ENCODE measurements at places on chromosomes 1 and 21.

- no peak for DNase-seq
Observed at GRCh38 chr1:38071312-38072256, 25.0 kb upstream of the POU3F1 start.

- DNase-seq, result no peak
Observed at GRCh38 chr1:17839641-17840196, 84.6 kb downstream of the ACTL8 start.

DNA sequence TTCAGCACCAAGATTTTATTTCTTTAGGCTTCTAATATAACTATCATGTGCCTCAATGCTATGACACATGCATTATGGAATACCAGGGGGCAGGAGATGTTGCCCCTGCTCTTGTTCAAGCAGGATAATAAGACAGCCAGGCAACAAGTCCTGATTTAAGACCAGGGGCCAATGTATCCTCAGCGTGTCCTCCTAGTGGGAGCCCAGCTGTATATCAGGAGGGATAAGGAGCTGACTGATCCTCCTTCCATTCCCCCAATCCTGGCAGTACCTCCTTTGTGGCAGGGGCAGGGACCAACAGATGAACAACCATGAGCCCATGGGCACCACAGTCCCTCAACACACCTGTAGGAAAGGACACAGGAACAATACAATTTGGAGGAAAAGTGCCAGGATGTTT lies 29.3 kb downstream of the SORT1 start:
- no peak for DNase-seq

DNA sequence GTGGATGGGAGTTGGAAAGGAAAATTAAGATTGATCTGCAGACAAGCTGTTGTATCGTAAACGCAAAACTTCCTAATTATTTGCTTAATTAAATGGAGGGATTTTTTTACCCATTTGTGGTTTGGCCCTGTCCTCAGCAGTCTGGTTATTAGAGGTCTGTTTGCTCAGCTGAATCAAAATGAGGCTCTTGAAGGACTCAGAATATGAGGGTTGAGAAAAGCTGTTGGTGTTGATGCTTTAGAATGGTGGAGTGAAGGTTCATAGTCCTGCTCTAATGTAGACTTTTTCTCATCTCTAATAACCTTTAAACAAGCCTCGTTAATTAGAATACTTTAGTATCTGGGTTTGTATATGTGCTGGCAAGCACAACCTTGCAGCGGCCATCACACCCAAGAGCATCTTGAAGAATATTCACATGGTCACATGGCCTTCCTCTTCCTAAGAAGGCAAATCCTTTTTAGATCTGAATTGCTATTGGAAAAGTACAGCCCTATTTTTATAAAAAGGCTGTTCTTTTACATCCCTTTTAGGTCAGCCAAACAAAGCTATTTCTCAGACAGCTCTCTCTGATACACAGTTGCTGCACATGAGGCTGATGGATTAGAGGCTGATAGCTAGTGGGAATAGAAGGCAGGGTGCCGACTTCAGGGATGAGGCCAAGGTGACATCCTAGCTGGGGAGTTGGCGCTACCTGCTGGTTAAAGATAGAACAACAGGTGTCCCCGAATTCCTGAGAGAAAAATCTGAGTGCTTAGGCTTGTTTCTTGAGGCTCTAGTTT lies 53.8 kb downstream of the MACF1 start:
- DNase-seq, result no peak

DNA sequence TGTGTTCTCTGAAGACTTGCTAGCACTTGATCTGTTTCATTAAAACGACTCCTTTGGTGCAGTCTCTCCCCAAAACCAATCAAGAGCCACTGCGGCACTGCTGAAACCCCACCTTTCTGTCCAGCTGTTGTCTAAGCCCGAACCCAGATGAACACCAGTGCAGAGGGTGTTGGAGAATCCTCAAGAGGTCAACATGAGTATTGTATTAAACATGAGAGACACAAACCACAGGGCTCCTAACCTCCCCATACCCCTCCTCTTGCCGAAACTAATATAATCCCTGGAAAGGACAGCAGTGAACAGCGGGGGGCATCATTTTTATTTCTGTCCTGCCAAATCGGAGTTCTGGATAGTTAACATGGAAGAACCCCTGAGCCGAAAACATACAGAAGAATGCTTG lies 333.9 kb downstream of the CAMTA1 start:
- no peak for DNase-seq

- DNase-seq, result no peak
Observed at GRCh38 chr1:78419309-78419708, 71.5 kb upstream of the PTGFR start.

DNA sequence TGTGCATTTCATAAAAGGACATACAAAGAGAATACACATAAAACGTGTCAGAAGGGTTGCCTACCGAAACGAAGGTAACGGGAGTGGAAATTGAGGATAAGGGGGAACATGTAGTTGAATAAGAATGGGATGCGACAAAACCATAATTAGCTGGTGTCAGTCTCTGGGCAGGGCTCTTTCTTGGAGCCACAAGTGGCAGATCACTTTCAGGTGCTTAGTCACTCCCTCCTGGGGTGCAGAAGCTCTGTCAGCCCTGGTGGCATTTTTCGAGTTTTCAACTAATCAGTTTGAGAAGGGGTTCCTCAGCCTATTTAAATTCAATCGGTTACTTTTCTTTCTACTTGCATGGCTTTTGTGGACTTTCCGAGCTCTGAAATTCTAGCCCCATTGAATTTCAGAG lies 133.9 kb upstream of the IGSF21 start:
- no peak for DNase-seq

DNA sequence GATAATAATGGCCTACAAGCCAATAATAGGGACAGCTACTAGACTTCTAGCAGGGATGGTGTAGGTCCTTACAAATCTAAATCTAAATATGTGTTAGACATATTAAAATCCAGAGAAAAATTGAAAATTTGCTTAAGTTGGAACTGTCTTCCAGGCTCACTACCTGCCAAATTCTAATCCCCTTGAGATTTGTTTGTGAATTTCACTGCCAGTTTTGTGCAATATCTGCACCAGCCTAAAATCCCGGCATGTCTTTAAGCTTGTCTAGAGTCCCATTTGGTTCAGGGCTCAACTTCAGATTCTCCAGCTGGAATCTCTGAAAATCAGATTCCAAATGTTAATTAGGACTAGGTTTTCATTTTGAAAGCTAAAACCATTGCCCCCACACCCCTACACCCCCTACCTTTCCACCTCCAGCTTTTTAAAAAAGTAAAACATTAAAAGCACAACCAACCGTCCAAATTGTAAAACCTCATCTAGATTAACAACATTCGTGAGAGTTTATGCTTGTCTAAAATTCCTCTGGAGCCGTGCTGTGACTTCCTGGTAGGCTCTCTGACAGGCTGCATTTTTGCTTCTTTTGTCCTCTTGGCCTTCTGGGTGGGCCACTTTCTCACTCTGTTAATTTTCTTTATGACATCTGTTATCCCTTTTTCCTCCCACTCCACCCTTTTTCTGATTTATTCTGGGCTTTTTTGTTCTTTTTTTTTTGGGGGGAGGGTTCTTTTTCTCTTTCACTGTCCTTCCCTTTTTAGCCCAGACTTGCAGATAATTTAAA lies 348.7 kb downstream of the PAPPA2 start:
- no peak for DNase-seq

- no peak for DNase-seq
Observed at GRCh38 chr1:167922023-167922422, 8.1 kb upstream of the ADCY10 start.

DNA sequence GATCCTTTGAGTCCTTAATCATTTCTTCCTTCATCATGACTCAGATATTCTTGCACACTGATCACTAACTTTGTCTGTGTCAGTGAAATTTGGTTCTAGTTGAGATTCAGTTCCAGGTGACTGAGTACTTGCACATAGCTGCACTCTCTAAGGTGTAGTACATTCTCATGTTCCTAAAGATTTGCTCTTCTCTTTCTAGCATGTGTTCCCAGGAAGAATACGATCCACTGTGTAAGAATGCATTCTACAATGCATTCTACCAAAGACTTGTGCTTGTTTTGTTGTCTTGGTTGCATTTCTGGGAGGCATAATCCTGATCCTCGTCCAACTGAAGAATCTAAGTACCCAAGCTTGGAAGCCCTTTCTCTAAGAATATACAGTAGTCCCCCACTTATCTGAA lies 104.3 kb upstream of the CDC42BPA start:
- no peak for DNase-seq

DNA sequence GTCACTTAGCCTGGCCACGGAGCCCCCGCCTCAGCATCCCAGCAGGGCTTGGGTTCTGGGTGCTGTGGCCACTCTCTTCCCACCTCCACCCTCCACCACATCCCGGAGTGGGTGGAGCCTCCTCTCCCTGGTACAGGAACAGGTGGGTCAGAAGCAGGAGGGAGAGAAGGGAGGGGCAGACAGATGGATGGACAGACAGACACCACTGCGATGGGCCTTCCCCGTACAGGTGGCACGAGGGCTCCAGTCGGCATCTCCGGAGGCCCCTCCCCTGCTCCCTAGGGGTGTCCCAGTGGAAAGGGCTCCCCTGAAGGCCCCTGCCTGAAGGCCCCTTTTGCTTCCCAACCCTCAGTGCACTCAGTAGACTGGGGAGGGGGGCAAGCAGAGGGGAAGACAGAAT lies 96.9 kb upstream of the TARDBP start:
- no peak for DNase-seq

- DNase-seq, result no peak
Observed at GRCh38 chr1:248815407-248816034, 10.2 kb downstream of the SH3BP5L start.
